ENCODE measurements at places on chromosomes 2 and 18.

- DNase-seq: peak; percentile 77
These were observed 34.7 kb downstream of the NAPG start for GRCh38 chr18:10560452-10561045.

DNA sequence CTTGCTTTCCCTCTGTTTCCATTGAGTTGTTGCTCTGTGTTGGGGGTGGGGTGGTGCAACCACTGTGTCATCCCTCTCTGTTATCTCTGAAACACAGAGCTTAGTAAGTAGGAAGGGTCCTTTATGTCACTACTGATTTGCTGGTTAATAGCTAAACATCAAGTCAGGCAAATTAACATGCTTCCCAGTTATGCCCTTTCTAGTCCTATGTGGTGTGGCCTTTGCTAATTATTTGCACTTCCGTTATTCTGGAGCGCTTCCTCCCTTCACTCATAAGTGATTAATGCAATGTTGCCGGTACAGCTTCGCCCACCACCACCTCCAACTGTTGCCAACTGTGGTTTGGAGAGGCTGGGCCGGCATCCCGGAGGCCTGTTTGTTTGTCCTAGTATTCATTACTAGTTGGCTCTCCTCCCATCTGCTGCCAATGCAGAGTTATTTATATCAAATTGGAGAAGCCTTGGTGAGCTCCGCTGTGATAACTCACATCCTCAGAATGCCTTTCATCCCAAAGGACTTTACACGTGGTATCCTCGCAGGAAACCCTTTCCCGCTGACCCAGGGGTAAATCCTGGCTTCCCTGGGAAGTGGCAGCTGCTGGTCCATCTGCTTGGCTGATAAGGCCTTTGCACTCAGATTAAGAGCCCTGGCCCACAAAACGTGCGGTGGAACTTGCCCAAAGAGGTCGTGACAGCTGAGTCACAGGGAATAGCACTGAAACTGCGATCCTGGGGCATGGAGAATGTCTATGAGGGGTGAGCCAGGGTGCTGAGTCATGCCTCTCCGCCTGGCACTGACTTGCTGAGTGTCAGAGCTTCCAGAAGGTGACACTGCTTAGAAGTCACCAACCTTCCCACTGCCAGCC, 72.0 kb upstream of the ZCCHC2 start:
- peak; percentile 63 for DNase-seq

DNA sequence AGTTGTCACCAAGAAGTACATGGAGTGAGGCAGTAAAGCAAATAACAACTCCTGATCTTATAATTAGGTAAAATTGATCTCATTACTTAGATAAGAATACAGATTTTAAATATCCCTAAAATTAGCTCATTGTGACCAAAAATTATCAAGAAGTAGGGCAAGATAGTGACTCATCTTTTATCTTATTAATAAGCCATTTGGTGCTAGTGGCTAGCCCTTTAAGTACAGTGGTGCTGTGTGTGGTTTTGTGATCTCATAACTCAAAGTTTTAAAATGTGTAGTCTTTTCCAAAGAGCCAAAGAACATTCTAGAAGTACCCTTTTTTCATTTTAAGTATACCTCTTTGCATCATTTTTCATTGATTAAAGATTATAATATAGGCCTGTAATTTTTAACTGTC, 569.4 kb upstream of the SETBP1 start:
- DNase-seq: no peak

DNA sequence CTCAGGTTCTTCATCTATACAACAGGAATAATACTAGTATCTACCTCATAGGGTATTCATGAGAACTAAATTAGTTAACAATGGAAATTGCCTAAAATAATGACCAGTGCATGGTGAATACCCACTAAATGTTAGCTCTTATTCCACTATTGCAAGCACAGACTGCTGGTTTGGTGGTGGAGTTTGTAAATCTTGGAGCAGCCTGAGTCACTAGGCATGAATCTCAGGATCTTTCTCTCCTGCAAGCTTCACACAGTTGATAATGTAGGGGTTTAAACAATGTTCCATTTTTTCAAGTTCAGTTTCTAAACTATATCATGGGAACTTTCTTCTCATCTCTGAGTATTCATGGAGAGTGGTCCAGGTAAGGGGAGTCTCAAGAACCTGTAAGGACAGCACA, 84.0 kb downstream of the OSR1 start:
- DNase-seq: no peak

GRCh38 chr2:168034616-168035015, 212.8 kb downstream of the STK39 start:
- DNase-seq: no peak

- no peak for DNase-seq
These were observed 166.5 kb downstream of the RPIA start for GRCh38 chr2:88857951-88858411.

DNA sequence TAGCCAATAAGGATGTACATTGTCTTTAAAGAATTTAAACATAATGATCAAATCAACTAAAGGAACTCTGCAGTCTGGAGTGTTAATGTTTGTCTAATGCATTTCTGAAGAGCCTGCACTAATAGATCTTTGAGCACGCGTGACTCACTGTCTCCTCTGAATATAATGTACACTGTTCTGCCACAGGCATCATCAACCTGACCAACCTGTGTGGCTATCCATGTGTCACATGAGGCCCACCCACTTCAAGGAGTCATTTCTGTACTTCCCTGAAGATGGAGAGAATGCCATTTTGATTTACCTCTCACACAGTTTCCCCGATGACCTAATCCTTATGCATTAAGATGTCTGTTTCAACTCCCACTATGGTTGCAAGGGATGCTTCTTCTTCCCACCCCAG, 434.0 kb upstream of the SPHKAP start:
- no peak for DNase-seq

- no peak for DNase-seq
These were observed 26.5 kb upstream of the MCFD2 start for GRCh38 chr2:46942143-46942526.

- DNase-seq: no peak
These were observed 3.1 kb downstream of the ARHGAP25 start for GRCh38 chr2:68737711-68738110.

DNA sequence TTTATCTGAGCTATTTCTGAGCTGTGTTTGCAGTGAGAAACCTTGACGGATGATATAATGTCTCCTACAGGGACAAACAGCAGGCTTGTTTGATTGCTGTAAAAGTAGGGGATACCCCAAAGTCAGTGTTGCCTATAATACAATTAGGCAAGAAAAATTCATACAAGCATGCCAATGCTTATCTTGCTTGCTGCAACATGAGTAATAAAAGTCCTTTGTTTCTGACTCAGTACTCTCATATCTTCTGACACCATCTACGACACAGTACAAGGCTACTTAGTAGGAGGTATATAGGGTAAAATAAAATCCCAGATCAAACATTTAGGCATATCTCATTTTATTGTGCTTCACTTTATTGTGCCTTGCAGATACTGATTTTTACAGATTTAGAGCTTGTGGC, 33.0 kb downstream of the ERBB4 start:
- DNase-seq: no peak

GRCh38 chr2:29898999-29899398, 22.4 kb downstream of the ALK start:
- DNase-seq: no peak

- DNase-seq: no peak
These were observed 107.8 kb upstream of the LTBP1 start for GRCh38 chr2:32838949-32839348.

DNA sequence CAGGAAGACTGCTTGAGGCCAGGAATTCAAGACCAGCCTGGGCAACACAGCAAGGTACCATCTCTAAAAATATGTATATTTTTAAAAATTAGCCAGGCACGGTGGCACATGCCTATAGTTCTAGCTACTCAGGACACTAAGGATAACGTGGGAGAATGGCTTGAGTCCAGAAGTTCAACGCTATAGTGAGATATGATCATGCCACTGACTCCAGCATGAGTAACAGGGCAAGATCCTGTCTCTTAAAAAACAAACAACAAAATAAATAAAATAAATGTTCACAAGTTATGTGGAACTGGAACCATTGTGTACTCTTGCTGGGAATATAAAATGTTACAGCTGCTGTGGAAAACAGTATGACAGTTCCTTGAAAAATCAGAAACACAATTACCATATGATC, 47.2 kb downstream of the USP34 start:
- DNase-seq: no peak

GRCh38 chr2:133342286-133343017, 225.8 kb downstream of the NCKAP5 start:
- DNase-seq: no peak

GRCh38 chr2:19881908-19882265, 19.9 kb downstream of the TTC32 start:
- DNase-seq: no peak

DNA sequence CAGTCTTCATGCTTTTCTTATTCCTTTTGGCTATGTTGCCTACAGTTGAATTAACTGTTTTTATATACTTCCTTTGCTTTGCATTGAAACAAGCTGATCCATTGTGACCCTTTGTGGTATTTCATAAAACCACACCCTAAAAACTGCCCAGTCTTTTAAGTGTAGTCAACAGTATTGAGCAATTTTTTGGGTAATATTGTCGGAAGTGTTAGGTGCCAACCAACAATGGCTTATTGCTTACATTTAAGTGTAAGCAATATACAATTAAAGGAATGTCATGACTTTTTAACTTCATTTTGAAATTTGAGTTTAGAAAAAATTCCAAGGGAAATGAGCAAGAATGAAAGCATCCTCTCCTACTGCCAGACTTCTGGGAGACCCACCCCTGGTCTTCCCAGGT, 174.1 kb downstream of the NEDD4L start:
- DNase-seq: no peak

GRCh38 chr2:241892299-241893137, 23.0 kb downstream of the RTP5 start:
- DNase-seq: no peak

GRCh38 chr2:101153787-101154186, 2.6 kb upstream of the TBC1D8 start:
- no peak for DNase-seq

DNA sequence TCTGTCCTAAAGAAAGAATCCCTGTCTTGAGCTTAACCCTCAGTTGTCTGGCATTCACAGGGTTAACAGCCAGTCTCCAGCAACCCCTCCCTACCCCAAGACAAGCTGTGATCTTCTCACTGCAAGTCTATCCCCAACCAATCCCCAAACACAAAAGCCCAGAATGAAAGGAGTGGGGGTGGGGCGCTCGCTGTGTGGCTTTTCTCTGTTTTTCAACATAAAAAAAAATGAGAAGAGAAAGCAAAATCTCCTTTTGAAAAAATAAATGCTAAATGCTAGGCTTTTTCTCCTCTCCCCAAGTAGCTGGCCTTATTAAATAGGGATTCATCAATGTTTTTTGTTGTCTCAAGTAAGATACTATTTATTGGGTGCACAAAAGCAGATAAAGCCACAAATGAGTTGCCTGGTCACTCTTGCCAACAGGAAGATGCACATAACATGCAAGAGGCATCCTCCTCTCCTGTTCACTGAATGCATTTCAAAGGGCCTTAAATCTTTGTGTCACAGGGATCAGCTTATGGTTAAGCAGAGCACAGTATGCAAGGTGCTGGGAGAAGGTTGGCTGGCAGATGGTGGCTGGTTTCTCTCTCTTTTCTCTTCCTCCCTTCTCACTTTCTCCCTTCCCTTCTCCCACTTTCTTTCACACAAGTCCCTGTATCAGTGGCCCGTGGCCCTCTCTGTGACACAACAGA, 225.6 kb downstream of the CMPK2 start:
- DNase-seq: no peak

GRCh38 chr2:148876595-148877402, 1.8 kb downstream of the KIF5C start:
- DNase-seq: peak; percentile 4

- no peak for DNase-seq
These were observed 38.3 kb upstream of the ACAA2 start for GRCh38 chr18:49851624-49852023.

DNA sequence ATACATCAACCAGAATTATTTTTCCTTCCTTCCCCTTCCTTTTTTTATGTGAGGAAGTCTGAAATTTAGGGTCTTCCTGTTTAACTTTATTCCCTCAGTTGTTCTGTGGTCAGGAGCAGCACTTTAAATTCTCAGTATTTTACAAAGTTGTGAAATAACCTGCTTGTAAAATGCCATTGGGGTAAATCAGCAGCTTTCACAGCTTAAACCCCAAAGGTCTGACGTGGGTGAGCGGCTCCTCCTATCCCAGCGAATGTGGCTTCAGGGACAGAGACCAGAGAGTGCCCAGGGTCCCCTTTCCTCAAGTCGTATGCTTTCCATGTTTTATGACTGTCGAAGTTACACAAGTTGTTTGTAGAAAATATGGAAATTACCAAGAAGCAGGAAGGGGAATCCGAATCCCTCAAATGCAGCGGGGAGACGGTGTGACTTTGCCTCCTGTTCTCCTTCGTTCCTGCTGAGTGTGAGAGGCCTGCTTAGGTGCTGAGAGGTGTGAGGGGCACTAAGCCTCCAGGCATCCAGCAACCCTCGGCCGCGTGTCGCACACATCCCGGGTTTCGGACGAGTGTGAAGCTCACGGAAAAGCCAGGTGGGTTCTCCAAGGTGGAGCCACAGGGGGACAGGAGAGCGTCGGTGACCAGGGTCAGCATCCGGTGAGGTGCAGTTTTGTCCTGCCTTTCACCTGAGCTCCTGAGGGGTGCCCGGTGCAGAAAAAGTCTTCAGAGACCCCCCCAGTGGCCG, 10.8 kb upstream of the KCNG2 start:
- DNase-seq: peak; percentile 18

- DNase-seq: peak; percentile 51
These were observed 32.6 kb upstream of the AGPS start for GRCh38 chr2:177359836-177360595.

DNA sequence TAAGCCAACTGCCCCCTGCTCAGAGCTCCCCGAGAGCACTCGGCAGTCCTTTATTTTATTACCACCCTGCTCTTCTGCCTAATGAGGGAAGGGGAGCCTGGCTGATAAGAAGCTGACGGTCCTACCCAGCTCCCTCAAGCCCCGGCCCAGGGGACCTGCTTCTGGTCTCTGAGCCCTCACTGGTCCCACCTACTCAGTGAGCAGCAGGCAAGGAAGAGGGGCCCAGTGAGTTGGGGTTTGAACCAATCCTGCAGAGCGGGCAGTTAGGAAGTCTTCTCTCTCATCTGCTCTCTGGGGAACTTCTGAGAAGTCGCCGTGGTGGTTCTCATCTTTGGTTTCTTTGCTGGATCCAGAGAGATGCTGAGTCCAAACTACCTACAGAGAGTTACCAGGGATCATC, 218.9 kb downstream of the NDUFA10 start:
- no peak for DNase-seq

DNA sequence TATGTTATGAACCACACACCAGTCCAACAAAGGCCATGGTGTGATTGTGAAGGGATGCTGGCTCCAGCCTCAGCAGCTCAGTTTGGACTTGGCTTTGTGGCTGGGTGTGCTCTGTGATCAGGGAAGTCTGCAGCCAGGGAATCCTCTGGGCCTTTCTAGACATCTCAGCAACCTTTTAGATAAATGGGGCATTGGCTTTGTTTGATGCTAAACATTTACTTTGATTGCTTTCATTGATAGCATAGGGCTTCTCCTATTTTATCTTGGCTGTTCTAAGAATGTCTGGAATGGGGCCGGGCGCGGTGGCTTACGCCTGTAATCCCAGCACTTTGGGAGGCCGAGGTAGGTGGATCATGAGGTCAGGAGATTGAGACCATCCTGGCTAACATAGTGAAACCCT, 104.5 kb downstream of the VAPA start:
- no peak for DNase-seq

- no peak for DNase-seq
These were observed 71.4 kb downstream of the EPHA4 start for GRCh38 chr2:221500501-221501209.
